Fibroblast of skin of right quadriceps (primary cell): ENCODE measurements at places on chromosomes 4 and X.

GRCh38 chr4:6012200-6012599, 6.0 kb downstream of the C4orf50 start:
- DNase-seq: no peak

- peak; percentile 64 for DNase-seq
Measured at GRCh38 chrX:150155436-150156035, 207.6 kb upstream of the MAMLD1 start.

- DNase-seq: no peak
Measured at GRCh38 chr4:170083541-170083940, 6.2 kb downstream of the AADAT start.

GRCh38 chrX:109643687-109644086, 18.7 kb upstream of the KCNE5 start:
- no peak for DNase-seq

DNA sequence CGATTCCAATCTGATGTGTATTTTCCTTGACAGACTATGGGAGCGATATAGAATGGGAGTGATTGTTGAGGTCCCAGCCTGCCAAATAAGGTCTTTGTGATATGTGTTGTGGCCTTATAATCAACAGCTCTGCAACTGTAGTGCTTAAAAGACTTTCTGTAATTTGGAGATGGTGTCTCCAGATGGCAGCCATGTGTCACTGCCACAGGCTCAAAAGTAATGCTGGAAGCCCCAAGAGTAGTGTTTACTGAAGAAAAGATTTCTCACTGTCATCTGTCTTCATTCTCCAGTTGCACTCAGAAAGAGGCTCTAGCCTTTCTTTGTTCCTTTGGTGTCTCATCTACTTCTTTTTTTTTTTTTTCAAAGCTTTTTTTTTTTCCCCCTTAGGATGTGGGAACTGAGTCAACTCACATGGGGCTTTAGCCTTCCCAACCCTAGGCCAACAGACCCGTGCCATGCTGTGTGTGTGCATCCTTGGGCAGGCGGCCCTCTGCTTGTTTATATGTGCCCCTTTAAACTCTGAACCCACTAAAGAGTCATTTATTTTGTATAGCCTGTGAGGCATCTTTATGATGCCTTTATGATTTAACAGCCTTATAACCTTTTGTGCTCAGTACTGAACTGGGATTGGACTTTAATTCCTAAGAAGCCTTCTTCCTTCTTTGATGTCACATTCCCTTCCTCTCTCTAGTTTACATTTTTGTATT, 15.6 kb downstream of the SRPX2 start:
- DNase-seq: no peak

GRCh38 chr4:161287678-161288352, 876.0 kb downstream of the FSTL5 start:
- no peak for DNase-seq

GRCh38 chr4:20352163-20352431, 100.4 kb downstream of the SLIT2 start:
- DNase-seq: no peak

DNA sequence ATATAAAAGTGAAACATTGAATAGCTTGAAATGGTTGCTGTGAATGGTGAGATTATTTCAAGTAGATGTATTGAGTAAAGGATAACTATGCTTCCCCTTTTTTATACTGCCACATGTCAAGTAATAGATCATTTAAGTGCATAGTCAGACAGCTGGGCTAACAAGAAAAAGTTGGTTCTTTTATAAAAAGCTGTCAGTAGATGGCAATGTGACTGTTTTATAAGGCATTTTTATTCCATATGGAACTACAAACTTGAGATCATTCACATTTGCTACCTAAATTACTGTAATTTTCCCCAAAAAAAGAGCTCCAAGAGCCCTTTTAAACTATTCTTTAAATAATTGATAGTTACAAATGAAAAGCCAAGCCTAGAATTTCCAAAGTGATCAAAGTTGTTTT, 831.0 kb downstream of the C4orf33 start:
- peak; percentile 5 for DNase-seq

DNA sequence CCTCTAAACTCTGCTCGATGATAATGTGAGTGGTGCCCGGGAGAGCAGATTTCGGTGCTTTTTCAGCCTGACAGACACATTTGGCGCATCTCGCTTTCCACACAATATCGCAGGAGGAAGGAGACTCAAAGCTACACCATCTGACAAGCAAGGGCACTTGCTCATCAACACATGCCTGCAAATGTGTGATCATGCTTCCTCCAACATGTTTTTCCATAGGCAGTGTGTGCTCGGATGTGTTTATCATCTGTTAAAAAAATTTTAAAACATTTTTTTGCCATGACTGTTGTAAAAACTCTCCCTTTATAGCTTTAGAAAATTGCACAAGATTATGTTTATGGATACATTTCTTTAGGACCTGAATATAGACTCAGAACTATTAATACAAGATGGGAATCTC, 170.3 kb upstream of the PUDP start:
- DNase-seq: peak; percentile 67

DNA sequence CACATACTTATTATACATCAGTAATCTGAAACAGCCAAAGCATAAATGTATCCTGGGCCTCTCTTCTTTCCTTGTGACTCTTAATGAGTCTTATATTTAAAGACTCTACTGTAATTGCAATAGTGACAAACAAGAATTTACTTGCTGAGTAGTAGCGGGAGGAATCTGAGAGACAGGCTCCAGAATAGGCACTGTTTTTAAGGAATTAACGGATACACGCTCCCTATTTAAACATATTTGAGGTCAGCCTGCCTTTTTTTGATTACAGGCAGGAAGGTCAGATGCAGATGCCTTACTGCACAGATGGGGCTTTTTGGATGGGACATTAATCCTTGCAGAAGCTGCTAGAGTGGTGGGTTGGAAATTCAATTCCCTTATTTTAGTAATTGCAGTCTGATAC, 196.3 kb upstream of the ANXA3 start:
- peak; percentile 58 for DNase-seq

DNA sequence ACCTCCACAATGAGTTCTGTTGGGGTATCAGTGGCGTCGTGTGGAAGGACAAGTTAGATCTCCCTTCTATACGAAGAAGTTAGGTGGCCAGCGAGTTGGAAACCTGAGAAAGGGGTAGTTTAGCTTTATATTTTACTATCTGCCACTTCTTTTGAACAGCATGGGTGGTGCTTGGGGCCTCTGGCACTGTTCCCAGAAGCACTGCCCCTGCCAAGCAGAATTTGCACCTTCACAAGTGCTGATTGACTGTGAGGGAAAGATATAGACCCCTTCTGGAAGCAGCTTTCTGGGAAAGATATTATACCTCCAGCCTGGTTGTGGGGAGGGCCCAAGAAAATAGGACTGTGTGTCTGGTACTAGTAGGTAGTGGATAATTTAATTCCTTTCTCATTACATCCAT, 246.9 kb downstream of the FBXO8 start:
- no peak for DNase-seq

DNA sequence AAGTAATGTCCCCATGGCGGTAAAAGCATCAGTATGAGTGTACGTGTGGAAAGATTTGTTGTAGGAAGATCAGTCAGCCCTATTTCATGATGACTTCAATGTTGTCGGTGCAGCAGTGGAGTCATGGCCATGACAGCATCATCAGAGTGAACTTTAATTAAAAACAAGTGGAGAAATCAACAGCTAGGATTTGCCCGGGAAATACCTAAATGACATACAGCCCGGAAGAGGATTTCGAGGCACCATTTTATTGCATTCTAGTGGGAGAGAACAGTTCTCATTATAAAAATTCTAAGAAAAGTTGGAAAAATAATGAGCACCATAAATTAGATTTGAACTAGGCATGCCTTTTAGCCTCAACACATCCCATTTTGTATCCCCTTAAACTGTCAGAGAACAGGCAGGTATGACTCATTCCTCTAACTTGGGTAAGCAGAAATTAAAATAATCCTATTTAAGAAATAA, 170.1 kb downstream of the SHROOM3 start:
- DNase-seq: peak; percentile 94

DNA sequence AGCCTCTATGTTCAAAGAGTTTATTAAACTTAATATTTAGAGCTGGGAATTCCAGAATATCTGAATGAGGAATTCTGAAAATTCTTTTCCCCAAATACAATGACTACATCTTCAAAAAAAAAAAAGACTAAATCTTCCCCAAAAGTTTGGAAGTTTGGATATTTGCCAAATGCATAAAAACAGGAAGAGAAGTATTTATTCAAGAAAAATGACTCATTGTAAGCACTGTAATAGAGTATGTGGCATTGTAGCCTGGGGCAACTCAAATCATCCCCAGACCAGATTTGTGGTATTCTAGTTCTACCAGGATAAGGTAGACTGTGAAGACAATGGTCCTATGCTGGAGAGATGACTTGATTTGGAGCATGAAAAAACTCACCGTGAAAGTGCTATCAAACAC, 78.5 kb upstream of the PDHA2 start:
- peak; percentile 7 for DNase-seq

GRCh38 chrX:75181721-75182120, 25.6 kb upstream of the ABCB7 start:
- no peak for DNase-seq

DNA sequence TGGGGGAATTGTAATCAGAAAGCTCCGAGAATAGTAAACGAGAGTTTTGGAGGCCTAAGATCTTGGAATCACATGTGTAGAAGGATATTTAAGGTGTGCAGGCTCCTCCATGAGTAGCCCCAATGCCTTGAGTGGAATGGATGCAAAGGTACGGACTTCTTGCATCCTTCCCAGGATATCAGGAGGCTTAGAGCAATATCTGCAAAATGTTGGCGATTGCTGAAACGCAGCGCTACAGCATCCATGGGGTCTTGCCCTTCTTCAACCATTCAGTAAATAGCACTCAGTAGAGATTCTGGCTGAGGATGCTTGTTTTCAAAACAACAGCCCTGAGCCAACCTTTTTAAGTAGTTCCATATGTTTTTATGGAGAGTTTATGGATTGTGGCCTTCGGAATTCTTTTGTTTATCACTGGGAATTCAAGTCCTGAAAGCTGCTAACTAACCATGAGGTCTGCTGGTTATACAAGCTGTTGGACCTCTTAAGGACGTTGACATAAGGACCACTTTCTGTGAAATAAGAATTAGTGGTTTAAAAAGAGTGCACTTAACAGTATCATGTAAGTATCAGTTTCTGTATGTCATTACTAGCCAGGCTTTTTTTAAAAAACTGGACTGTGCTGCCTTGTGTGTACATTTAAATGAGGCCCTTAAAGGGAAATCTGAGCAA, 228.8 kb upstream of the PGRMC2 start:
- peak; percentile 89 for DNase-seq

DNA sequence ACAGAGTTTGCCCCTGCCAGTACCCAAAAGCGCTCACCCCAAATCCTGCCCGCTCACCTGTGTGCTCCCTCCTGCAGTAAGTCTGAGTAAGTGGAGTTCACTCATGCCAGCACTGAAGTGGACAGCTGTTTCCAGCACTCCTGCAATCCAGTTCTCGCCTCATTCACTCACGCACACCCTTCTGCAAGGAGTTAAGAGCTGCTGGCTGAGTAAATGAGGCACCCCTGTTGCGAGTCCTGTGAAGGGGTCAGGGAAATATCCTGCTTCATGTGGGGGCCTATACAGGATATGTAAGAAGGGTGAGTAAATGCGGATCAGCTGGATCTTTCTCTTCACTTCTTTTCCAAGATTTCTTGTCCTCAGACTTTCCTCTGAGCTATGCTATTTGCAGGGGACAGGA, 23.5 kb downstream of the CXCL8 start:
- no peak for DNase-seq

DNA sequence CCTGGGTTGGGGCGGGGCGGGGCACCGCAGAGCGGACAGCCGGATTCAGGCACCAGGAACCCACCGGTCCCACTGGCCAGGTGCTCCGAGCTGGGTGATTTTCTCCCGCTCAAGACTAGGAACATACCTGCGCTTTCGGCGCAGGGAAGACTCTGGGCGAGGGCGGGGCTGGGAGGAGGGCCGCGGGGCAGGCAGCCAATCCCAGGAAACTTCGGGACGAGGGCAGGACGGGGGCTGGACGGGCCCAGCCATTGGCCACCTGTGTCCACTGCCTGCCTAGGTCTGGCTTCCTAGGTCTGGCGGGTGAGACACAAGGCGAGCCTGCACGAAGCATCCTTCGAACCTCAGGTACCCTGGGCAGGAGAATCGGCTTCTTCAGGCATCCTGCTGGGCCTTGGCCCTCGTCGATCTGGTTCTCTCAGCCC, 274 bp upstream of the ERVMER34-1 start:
- DNase-seq: peak; percentile 6

GRCh38 chrX:69539437-69539836, 35.3 kb downstream of the NALF2 start:
- no peak for DNase-seq

- DNase-seq: no peak
Measured at GRCh38 chrX:18797141-18797540, 89.7 kb downstream of the PPEF1 start.
